ENCODE measurements at places on chromosomes 1 and 21. TPM values are rescaled to one million over a fixed set of nuclear protein-coding genes. Genes with fewer than 3 reads are reported as not detected.

Gene TGFB2
- 2.5 TPM for total RNA-seq

Gene XCL2
- total RNA-seq, result not detected

Gene LRIG2
- 3.6 TPM for total RNA-seq

Gene LCE1F
- total RNA-seq, result not detected

Gene CD247
- not detected for total RNA-seq

Gene NBL1
- total RNA-seq, result 62.3 TPM

Gene CXADR
- 17.4 TPM for total RNA-seq

Gene CSMD2
- not detected for total RNA-seq

Gene OR6K3
- total RNA-seq, result not detected

Gene ERVH48-1
- not detected for total RNA-seq

Gene USP1
- 31.4 TPM for total RNA-seq

Gene B3GALT5
- 6.0 TPM for total RNA-seq

Gene RAP1GAP
- total RNA-seq, result 69.0 TPM

Gene DDAH1
- 75.6 TPM for total RNA-seq

- DNase-seq, result no peak
These were observed 19.6 kb upstream of the HAO2 start for GRCh38 chr1:119348941-119349340.

DNA sequence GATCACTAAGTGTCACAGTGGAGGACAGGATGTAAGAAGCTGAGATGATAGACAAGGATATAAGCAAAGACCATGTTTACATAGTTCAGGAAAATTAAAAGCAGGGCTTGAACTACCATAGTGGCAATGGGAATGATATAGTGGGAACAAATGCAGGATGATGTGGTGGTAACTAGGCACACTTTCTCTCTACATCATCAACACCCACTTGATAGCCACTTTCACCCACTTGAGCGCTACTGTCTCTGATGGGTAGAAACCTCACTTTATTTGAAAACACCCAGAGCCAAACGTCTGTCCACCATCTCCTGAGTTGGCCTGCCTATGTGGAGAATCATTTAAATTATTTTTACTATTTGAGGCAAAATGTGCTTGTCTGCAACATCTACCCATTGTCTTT is 305.0 kb upstream of the ST6GALNAC5 start:
- DNase-seq, result no peak

GRCh38 chr1:186043296-186043695 is 309.1 kb downstream of the HMCN1 start:
- DNase-seq, result no peak

DNA sequence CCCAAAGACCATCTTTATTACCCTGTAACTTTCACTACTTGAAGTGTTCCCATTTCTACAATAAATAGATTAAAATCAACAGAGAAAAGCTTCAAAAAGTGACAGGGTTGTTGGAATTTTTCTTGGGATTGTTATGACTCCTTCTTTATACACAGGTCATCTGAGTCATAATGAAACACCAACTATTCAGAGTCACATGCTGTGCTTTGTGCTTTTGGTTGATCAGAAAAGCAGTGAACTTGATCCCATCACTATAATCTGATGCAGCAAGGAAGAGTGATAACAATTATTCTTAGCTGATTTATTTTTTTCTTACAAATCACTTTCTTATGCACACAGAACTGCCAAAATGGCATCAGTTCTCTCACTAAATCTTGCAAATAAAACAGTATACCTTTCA is 422.9 kb downstream of the PTBP2 start:
- no peak for DNase-seq

DNA sequence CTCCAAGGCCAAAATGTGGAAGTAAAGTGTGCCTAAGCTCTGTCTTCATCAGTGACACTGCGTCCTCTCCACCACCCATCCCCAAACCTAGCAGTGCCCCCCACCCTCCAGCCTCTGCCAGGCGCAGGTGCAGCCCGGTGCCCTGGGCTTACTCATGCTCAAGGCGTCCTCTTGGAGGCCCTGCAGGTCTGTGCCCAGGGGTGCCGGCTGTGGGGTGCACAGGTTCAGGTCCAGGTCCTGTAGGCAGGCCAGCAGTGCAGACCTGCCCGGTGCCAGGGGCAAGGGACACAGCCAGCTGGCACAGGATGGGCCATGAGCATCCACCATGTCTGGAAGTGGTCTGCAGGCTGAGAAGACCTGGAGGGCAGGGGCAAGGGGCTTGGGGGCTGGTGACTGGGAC is 5.1 kb downstream of the ZNF683 start:
- DNase-seq, result no peak

- DNase-seq, result no peak
These were observed 233.0 kb upstream of the NFIA start for GRCh38 chr1:60849401-60849800.

DNA sequence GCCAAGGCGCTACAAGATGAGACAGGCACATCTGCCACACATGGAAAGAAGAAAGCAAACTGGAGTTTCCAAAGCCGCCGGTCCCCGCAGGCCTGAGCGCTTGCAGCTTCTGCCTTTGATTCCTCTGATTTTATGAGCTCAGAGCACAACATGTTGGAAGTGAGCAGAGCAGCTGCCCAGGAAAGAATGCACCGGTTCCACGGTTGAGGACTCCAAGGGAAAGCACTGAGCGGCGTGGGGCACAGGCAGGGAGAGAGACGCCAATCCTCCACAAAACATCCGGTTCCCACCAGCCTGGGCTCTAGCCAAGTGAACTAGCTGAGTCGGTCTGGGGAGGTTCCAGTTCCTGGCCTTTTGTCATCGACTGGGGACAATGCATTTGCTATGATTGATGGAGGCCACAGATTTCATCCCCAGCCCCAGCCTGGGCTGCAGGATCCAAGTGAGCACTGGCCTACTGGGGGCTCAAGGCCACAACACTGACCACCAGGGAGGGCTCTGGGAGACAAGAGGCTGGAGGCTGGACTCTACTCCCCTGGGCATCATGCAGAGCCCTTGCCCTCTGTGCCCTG is 253.1 kb upstream of the IRF2BP2 start:
- DNase-seq, result peak; percentile 86

DNA sequence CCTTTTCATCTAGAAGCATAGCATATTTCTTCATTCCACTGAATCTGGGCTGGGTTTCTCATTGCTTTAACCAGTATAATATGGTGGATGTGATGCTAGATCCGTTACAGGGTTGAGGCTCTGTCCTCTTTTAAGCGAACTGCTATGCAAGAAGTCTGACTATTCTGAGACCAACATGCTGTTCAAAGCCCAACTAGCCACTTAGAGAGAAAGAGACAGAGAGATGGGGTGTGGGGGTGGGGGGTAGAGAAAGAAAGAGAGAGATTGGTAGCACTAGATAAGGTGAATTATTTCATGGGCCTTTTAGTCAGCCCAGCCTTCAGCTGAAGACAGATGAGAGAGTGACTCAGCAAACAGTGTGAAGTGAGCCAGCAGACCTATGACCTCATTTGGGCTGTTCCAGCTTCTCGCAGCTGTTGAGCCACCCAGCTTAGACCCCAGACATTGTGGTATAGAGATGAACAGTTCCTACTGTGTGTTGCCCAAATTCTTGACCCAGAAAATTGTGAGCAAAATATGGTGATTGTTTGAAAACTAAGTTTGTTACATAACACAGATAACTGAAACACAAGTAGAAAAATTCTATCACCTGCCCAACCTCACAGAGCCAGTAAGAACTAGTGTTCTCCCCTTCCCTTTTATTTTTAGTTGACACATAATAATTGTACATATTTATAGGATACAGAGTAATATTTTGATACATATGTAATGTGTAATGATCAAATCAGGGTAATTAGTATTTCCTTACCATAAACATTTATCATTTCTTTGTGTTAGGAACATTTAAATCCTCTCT is 40.7 kb upstream of the PRKACB start:
- peak; percentile 64 for DNase-seq

DNA sequence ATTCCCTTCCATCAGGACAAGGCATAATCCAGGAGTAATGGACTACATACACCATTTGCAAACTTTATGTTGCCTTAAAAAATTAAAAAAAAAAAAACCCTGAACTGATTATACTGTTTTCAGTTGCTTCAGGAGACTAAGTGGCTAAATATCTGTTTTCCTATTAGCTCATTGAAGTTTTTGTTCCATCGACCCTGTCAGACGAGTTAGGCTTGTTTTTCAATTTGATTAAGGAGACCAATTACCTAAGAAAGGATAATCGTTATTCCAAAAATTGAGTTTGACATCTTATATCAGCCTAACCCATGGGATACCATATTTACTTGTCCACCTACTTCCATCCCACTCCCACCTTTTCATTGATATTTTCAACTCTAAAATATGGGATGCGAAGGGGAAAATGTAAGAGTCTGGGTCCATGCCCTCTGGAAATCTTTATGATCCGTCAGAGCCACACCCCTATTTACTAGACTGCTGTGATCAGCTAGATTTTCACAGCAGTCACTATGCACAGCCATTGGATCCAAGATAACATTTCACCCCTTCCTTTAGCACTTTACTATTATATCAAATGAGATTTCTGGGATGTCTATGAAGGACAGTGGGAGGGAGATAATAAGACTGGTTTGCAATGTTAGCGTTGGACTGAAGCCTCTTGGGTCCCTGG is 41.0 kb downstream of the IL12RB2 start:
- DNase-seq, result no peak

DNA sequence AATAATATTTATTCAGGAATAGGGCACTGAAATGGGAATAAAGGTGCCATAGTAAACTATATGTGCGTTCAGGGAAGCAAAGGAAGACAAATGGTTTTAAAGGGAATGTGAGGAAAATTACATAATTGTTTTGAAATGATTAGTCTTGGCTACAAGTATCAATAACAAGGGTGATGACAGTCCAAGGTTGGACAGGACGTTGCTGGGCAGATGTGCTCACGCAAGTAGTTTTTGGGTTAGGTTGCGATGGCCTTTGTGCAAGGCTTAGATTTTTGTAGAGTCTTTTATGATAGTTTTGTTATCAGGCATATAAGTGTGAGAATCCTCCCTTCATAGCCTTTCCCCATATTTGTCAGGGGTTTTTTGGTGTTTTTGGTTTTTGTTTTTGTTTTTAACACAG is 57.0 kb downstream of the SPATA6 start:
- no peak for DNase-seq

DNA sequence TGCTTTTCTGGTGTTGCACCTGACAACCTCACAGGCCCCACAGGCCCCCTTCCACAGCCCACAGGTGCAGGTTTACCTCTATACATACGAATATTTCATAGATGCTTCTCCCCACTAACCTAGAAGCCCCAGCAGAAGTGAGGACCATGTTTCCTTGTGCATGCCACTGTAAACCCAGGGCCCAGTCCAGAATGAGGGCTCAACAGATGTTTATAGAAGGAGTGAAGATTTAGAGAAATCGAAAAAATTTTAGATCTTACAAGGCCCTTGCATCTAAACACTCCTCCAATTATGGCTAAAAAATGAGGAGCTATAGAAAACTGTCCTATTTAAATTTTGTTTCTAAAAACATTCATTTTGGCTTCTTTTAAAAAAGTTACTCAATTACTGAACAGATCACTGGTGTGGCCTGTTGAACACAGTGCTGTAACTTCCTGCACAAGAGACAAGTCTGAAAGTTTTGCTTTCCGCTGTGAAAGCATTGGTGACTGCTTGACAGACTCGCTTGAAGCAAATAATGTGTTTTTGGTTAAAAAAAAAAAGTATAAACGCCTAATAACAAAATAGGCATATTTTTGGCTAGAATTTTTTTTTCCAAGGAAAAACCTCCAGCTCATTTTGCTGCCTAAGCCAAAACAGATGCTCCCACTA is 1.2 kb downstream of the ABCB10 start:
- peak; percentile 11 for DNase-seq

- DNase-seq, result no peak
These were observed 42.2 kb downstream of the AIDA start for GRCh38 chr1:222670110-222670509.

DNA sequence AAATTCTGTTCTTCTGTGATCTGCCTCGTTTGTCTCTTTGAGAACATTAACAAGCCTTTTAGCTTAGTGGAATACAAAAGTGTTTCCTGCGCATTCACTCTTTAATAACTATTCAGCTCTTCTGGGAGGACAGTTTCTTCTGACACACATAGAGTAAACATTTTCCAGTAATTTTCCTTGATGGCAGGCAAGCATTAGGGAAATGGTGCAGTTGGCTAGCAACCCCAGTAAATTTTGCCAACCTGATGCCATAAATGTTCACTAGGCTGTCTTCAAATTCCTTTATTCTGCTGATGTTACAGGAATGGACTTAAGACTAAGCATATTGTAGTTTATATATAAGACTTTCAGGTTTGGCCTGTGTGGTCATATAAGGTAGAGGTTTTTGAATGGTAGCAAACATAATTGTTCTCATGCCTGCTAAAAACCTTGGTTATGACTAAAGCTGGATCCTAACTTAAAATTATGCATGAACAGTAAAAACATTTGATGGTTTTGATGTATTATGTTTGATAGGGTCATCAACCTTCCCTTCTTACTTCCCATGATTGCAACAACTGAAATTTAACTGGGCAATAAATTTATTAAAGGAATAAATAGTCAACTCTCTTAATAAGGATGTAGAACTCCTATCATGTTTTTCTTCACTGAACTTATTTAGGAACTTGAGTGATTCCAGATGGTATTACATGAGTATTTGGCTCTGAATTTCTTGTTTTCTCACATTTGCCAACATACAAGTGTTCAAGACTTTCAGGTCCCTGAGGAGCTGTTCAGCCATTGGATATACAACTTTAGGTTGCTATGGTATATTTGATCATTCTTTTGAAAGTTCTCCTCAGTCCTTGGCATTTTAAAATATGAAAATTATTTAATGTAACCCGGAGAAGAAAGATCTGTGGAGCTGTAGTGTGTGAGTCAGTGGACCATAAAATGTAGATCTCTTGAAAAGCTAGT is 223.4 kb downstream of the FMN2 start:
- DNase-seq, result no peak

- no peak for DNase-seq
These were observed 174.1 kb downstream of the LBR start for GRCh38 chr1:225253784-225254183.
